ENCODE measurements at places on chromosomes 2 and 18.

DNA sequence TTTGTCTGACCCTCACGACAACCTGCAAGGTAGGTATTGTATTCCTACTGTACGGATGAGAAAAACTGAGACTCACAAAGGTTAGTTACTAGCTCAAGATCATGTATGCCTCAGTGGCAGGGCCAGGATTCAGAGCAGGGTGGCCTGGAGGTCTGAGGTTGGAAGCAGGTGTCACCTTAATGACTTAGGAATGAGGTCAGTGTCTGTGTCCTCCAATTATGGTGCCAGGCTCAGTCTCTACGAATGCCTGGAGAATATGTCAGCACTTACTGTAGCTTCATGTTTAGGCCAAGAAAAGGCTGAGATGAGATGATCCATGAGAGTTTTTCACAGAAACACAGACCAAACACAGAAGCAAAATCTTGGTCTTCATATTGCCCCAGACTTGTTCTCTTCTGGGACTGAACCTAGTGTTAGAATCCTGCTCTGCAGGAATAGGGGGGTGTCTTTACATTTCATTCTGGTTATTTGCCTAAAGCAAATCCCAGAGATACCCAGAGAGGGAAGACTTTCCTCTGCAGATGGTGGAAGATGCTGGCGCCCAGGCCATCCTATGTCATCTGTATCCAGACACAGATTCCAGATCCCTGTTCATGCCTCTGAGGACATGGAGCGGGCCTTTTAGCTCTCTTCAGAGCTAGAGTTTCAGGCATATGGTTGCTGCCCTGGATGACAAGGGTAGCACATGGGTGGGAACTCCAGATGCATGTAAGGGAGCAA is 16.3 kb upstream of the RAB10 start:
- no peak for DNase-seq

DNA sequence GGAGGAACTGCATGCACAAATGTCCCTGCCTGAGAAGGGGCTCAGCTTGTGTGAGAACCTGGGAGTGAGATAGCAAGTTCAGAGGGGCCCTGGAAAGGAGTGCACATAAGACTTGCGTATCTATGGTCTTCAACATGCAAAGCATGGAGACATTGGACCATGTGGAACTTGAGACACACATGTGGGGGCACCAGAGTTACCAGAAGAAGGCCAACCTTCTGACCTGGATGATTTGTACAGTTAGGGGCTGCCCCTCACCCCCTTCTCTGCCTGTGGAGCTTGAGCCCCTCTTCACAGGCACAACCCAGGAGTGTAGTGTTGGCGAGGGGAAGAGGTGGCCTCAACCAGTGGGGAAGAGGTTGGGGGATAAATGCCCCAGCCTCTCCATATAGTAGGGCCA is 165.0 kb upstream of the ARL4C start:
- DNase-seq, result no peak

GRCh38 chr18:69737851-69738250 is 209.8 kb downstream of the CD226 start:
- no peak for DNase-seq

GRCh38 chr2:129379411-129379810 is 600.1 kb upstream of the RAB6C start:
- DNase-seq, result no peak

DNA sequence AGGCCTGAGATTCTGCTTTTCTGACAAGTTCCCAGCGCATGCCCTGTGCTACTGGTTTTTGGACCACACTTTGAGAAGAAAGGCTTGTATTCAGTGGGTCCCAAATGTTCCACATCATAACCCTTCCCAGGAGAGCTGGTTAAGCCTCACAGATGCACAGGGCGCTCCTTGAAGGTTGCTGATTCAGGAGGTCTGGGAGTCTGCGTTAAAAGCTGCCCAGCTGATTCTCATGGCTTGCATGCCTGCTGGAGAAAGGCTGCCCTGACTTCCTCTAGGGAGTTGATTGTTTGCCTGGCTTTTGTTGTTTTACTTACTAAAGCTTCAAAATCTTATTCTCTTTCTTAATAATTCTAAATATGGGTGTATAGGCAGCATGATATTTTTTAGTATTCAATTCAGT is 20.7 kb downstream of the CRYGD start:
- no peak for DNase-seq

GRCh38 chr2:20608666-20609348 is 42.1 kb downstream of the HS1BP3 start:
- DNase-seq, result no peak

- no peak for DNase-seq
These were observed 1233.5 kb upstream of the NXPH2 start for GRCh38 chr2:140013545-140014203.

DNA sequence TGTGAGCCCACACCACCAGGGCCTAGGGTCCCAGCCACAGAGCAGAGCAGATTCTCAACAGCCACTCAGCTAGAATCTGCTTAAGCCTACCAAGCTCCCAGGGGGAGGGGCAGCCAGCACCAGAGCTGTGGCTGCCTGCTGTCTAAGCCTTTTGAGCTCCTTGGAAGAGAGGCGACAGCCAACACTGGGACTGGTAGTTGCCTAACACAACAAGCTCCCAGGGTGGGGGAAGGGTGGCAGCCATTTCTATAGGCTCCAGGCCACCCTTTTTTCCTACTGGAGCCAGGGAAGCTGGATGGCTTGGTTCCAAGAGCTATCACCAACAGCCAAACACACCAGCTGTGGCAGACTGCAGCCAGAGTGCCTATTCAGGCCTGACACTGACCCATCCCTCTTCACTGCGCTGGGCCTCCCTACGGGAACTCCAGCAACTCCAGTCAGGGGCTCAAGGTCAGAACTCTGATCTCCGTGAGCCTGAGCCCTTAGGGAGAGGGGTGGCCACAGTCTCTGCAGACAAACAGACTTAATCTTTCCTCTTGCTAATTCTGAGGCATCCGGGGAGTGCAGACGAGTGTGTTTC is 1824.3 kb upstream of the CELF4 start:
- DNase-seq, result no peak

DNA sequence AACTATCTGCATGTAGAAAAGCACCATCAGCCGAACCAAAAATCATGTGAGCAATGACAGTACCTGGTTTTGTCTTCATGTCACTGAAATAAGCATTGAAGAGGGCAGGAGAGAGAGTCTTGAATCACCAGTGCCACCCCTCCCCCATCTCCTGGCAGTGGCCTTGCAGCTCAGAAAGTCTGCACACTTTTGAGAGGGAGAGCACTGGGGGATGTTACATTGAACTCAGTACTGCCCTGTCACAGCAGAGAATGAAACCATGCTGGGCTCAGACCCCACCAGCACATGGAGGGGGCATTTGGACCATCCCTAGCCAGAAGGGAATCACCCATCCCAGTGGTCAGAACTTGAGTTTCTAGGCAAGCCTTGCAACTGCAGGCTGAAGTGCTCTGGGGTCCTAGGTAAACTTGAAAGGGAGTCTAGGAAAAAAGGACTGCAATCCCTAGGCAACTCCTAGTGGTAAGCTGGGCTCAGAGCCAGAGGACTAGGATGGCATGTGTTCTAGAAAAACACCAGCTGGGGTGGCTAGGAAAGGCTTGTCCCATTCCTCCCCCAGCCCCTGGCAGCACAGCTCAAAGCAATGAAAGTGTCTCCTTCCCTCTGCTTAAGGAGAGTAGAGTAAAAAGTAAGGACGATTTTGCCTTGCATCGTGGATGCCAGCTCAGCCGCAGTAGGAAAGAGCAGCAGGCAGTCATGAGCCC is 259.9 kb upstream of the MYT1L start:
- no peak for DNase-seq

DNA sequence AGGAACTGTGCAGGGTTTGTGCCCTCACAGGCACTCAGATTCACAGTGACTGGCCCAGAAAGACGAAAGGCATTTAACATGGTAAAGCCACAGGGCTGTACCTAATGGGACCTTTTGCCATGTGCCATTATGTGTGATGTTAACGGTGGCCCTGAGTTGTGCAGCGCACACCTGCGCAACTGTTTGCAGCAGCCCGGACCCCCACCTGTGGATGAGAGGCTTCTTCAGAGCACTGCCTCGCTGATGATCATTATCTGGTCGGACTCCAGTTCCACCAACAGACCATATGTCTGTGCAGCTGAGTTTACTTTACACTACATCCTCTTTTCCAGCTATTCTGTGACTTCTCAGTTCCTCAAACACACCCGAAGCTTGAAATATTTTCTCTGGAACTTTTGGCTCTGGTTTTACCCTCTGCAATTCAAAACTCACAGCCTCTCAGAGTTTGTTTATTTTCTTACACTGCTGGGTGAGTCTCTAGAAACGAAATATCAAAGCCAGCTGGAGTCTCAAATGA is 35.6 kb upstream of the UBE2F start:
- no peak for DNase-seq

DNA sequence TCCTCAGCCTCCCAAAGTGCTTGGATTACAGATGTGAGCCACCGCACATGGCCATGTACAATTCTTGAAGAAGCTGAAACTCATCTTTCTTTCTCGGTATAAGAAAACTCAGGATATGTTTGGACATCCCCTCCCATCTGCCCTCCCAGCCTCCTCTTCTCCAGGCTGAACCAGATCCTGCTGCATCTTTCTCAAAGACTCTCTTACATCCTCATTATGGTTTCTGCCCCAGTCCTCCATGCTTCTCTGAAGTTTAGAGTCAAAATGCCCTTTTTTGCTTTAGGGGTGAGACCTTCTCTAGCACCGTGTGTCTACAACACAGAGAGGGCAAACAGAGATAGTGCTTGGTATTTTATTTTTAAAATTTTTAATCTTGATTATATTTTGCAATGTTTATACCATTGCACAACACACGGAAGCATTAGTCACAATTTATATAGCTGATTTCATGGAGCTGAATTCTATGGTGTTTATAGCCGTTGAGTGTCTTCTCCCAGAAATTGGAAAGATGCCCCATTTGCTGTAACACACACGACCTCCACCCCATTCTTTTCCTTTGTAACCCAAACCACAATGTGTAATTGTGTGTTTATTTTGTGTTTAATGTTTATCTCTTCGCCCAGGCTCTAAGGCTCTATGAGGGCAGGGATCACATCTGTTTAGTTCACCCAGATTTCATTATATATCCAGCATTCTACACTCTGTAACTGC is 206.0 kb upstream of the TNP1 start:
- DNase-seq, result no peak

DNA sequence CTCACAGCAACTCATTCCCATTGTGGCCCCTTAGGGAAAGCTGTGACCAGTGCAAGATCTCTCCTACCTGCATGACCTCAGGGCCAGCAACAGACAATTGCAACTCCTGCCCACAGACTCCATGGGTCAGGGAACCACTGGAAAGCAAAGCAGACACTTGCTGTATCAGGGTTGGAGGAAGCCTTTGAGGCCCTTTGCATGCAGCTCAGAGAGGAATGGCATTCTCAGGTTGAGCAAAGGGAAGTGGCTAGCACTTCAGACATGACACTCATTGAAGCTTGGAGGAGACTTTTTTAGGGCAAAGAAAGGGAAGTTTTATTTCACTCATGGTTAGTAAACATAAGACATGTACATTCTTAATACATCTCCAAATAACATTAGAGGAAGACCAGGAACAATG is 22.1 kb downstream of the IL1F10 start:
- no peak for DNase-seq

DNA sequence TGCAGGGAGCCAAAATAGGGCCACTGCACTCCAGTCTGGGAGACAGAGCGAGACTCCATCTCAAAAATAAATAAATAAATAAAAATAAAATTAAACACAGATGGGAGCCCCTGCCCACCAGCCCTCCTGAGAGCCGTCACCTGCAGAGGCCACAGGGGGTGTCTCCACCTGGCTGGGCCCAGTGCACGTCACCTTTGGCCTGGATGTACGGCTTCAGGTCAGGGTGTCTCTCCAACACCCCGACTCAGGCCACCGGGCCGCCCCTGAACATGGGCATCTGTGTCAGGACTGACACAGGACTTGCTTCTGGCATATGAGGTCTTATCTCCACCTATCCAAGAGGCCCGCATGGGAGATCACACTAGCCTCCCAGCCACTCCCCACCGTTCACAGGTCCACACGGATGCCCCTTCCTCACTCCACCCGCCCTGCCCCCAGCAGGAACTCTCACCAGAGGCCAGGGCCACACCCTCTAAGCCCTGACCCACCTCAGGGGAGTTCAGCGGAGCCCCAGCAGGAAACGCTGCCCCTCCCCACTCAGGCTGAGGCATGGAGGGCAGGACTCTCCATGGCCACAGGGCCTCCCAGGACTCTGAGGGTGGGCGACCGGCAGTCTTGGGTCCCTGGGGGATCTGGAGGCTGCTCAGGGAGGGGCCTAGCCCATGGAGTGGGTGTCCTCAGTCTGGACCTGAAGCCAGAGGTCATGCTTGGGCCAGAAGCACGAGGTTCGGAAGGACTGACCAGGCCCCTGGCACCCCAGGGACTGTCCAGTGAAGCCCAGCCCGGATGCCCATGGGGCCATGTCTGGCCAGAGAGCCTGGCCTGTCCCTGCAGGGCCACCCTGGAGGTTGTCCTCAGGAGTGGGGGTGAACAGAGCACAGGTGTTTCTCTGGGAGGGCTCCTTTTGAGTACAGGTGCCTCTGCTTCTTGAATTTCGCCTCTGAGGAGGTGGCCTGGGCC is 1.6 kb upstream of the CROCC2 start:
- no peak for DNase-seq

GRCh38 chr2:240136671-240137292 is 677 bp upstream of the COPS9 start:
- peak; percentile 34 for DNase-seq

- no peak for DNase-seq
These were observed 177.8 kb downstream of the SOX11 start for GRCh38 chr2:5869936-5870335.

GRCh38 chr2:233668605-233669260 is 3.0 kb upstream of the UGT1A9 start:
- no peak for DNase-seq

GRCh38 chr2:182103526-182103925 is 117.9 kb downstream of the PPP1R1C start:
- no peak for DNase-seq

DNA sequence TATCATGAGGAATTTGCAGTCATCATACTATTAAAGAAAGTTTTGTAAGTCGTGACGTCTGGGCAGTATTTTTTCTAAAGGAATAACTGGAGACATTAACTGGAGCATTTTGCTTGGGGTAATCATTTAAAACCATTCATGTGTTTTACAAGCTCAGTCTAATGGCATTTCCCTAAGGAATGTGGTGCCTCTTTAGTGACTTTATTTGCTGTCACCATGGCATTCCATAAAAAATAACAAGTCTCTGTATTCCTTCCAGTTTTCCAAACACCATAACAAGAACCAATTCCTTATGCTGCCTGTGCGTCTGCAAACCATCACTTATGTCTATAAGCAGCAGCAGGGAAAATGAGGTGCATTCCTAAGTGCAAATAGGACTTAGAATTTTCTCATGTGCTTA is 82.8 kb downstream of the EPB41L3 start:
- no peak for DNase-seq

- no peak for DNase-seq
These were observed 777 bp upstream of the RAB17 start for GRCh38 chr2:237591141-237591881.

DNA sequence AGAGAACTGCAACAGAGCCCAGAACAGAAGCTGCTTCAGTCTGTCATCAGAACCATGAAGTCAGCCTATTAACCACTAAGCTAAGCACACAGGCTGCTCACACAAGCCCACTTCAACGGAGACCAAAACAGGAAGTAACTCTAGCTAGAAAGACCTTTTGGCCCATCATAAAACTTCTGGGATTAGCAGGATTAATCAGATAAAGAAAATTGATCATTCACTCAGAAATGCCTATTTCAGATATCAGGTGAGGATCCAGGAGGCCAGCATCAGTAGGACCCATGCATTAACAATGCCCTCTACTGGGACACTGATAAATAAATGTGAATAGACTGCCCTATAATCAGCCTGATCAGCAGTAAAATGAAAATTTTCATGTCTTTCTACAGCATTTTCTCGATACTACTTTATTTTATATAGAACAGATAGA is 101.4 kb downstream of the WDPCP start:
- no peak for DNase-seq

- DNase-seq, result no peak
These were observed 321.8 kb downstream of the ZEB2 start for GRCh38 chr2:144198116-144198515.

All from stimulated activated CD4-positive, alpha-beta T cell treated with anti-CD3 and anti-CD28 coated beads, Interleukin-12 subunit alpha, Interleukin-12 subunit beta, amount 100 ng/mL, for 4 hours (primary cell).